Endodermal cell (in vitro differentiated cells): ENCODE measurements at places on chromosomes 13 and 19. TPM values are rescaled to one million over a fixed set of nuclear protein-coding genes. Genes with fewer than 3 reads are reported as not detected.

JSRP1 gene
- total RNA-seq, result 0.56 to 0.89 TPM in 2 of 3 replicates, not detected in the other

DNA sequence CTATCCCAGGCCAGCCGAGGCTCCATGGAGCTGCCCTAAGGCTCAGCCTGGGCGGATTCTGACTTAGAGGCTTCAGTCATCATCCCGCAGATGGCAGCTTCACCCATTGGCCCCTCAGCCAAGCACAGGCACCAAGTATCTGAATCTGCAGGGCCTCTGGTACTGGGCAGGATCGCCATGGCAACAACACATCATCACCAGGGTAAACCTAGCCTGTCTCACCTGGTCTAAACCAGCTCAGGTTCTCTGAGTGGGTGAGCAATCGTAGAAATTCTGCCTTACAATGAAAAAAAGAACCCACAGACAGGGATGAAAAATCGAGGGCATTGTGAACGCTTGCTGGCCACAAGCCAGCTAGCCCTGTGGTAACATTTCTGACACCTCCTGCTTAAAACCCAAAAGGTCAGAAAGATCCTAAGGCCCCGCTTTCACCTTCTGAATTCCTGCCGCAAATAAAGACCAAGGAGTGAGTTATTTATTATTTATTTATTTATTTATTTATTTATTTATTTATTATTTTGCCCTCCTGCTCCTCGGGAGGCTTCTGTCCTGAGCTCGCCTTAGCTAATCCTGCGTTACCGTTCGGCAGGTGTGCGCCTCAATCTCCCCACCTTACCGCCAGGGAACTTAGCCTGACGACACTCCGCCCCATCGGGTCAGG is 12.0 kb upstream of the CEACAM21 start:
- H3K27me3 ChIP-seq, result peaks cover 80% of the 10 kb centered on the region
- no peak for DNase-seq
- H3K36me3 ChIP-seq, result no peaks in the 10 kb centered on the region
- H3K4me3 ChIP-seq, result peak overlapping the region; percentile 17
- no peaks in the 10 kb centered on the region for H3K4me1 ChIP-seq
- no peak overlapping the region for H3K27ac ChIP-seq

DNA sequence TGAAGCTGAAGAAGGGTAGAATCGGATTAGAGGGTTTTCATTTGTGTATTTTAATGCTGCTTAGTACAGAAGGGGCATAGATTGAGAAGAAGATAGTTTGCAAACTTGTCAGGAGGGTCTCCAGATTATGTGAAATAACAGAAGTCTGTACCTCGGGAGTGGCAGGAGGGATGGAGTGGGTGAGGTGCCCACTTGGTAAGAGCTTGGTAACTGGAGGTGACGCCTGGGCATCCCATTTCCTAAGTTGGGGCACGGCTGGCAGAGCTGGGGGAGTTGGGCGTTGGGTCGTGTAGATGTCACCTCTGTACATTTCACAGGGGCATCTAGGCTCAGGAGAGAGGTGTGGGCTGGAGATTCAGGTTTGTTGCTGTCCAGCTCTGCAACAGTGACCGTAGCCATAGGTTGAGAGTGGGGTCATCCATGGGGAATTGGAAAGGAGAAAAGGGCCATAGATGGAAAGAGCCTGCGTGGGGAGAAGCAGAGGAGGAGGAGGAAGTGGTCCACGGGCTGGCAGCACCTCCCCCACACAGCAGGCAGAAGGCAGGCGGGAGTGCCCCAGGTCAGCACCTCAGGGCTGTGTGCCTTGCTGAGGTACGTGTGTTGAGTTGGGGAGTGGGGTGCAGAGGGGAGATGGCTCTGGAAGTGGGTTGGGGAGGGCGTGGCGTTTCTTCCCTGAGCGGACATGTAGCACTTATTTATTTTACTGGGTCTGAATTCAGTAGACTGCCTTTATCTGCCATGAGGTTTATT is 31.2 kb downstream of the MPHOSPH8 start:
- H3K4me1 ChIP-seq, result no peaks in the 10 kb centered on the region
- H3K4me3 ChIP-seq, result no peak overlapping the region
- peaks cover 50% of the 10 kb centered on the region for H3K36me3 ChIP-seq
- H3K27ac ChIP-seq, result no peak overlapping the region
- DNase-seq, result no peak

DNA sequence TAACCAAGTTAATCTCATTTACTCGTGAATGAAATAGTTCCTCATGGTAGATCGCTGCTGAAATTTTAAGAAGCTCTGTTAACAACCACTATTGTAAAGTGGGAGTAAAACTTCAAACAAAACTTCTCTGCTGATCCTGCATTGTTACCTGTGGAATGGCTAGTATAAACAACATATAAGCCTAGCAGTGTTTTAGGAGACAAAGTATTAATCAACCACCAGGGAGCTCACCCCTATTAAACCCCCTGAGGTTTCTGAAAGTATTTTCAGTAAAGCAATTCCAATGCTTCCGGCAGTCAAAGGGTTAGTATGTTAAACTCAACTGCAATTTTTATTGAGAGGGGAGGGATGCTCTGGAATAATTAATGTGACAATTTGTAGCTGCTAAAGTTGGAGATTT is 30.0 kb upstream of the PCDH17 start:
- peak overlapping the region; percentile 15 for H3K4me3 ChIP-seq
- no peaks in the 10 kb centered on the region for H3K36me3 ChIP-seq
- no peaks in the 10 kb centered on the region for H3K27me3 ChIP-seq
- no peak for DNase-seq

- peaks cover 41% of the 10 kb centered on the region for H3K36me3 ChIP-seq
- H3K4me3 ChIP-seq, result no peak overlapping the region
- DNase-seq, result no peak
- no peaks in the 10 kb centered on the region for H3K4me1 ChIP-seq
- H3K27ac ChIP-seq, result no peak overlapping the region
- H3K27me3 ChIP-seq, result no peaks in the 10 kb centered on the region
Measured at GRCh38 chr19:934197-934840, 8.5 kb downstream of the ARID3A start.

GRCh38 chr19:22604571-22605274 is 29.4 kb upstream of the ZNF492 start:
- H3K4me1 ChIP-seq, result no peaks in the 10 kb centered on the region
- no peak overlapping the region for H3K27ac ChIP-seq
- no peak overlapping the region for H3K4me3 ChIP-seq
- DNase-seq, result no peak

GRCh38 chr13:106680796-106681472 is 113.0 kb upstream of the ARGLU1 start:
- H3K36me3 ChIP-seq, result no peaks in the 10 kb centered on the region
- peak overlapping the region; percentile 98 for H3K27ac ChIP-seq
- H3K27me3 ChIP-seq, result no peaks in the 10 kb centered on the region
- H3K4me3 ChIP-seq, result no peak overlapping the region
- peak; percentile 92 for DNase-seq

GRCh38 chr19:10520652-10521318 is 3.5 kb upstream of the S1PR5 start:
- no peaks in the 10 kb centered on the region for H3K4me1 ChIP-seq
- H3K4me3 ChIP-seq, result no peak overlapping the region
- DNase-seq, result no peak
- H3K27me3 ChIP-seq, result peaks cover 39% of the 10 kb centered on the region
- H3K27ac ChIP-seq, result no peak overlapping the region

- no peak overlapping the region for H3K4me3 ChIP-seq
- no peaks in the 10 kb centered on the region for H3K4me1 ChIP-seq
- H3K36me3 ChIP-seq, result no peaks in the 10 kb centered on the region
Measured at GRCh38 chr13:25733696-25734435, 317.9 kb downstream of the SHISA2 start.
